ENCODE measurements at places on chromosomes 5 and 9.

DNA sequence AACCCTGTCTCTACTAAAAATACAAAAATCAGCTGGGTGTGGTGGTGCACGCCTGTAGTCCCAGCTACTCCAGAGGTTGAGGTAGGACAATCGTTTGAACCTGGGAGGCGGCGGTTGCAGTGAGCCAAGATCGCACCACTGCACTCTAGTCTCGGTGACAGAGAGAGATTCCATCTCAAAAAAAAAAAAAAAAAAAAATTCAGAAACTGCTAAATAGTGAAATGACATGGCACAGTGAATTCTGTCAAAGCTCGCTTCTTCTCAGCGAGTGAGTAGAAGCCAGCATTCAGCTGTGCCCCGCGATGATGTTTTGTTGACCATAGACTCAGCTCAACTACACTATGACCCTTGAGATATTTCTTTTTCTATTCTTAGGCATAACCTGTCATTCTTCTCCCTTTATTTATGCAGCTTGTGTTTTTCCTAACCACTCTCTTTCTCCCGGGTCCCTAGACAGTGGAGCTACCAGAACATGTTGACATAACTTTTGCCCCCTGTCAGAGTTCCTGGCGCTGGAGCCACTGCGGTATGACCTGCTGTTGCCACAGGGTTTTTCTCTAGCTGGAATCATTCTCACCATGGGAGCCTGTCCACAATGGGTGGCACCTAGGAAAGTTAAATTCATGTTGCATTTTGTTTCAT is 13.5 kb upstream of the IQGAP2 start:
- DNase-seq, result no peak

DNA sequence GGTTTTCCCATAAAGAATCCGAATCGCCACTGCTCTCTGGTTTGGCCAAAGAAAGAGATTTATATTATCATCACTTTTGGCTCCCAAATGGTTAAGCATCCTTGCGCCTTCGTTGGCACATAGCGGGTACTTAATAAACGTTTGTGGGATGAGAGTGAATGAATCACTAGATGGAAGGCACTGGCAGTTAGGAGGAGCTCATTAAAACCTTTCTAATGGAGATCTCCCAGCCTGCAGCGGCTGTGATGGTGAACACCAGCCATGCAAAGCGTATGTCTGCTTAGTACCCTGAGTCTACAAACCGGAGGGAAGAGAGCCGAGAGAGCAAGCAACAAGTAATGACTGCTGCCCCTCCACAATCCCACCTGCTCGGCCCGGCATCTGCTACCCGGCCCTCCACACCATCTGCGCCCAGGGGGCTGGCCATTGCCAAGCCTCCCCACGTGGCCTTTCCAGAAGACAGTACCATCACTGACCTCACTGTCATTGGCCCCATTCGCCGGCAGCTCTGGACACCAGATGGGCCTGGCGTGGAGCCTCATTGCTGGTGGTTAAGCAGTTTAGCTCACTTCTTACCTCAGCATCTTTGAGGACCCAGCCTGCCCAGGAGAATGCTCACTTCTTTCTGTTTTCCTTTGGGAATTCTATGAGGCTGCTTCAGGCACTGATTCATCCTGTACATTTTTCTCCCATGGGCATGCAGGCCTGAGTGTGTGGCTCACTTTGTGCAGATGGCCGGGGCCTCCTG is 39.3 kb upstream of the ANKRD33B start:
- peak; percentile 38 for DNase-seq

DNA sequence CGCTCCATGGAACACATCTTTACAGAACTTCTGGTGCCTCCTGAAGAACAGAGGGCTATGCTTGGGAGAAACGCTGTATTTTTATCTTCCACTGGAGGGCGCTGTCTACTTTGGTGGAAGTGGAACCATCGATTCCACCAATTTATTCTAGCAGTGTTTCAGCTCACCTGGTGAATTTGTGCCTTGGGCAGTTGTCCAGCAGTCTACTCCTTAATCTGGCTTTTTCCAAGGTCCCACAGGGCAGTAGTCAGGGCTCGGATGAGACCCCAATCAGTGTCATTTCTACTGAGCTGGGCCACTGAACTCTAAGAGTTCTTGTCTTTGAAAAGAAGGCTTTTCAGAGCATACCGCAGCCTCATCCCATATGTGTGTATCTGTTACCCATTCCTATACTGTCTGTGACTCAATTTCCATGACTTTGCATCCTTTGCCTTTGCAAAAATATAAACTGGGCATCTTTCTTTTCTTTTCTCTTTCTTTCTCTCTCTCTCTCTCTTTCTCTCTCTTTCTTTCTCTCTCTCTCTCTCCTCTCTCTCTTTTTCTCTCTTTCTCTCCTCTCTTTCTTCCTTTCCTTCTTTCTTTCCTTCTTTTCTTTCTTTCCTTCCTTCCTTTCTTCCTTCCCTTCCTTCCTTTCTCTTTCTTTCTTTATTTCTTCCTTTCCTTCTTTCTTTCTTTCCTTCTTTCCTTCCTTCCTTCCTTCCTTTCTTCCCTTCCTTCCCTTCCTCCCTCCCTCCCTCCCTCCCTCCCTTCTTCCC is 138.4 kb upstream of the ZNF618 start:
- no peak for DNase-seq

- DNase-seq, result no peak
Observed at GRCh38 chr5:1253456-1254105, 28.4 kb downstream of the SLC6A18 start.

- no peak for DNase-seq
Observed at GRCh38 chr5:108696951-108697715, 50.6 kb upstream of the FER start.

- DNase-seq, result no peak
Observed at GRCh38 chr5:8213701-8214240, 344.8 kb downstream of the MTRR start.

GRCh38 chr9:19782005-19782404 is 6.8 kb downstream of the SLC24A2 start:
- no peak for DNase-seq

DNA sequence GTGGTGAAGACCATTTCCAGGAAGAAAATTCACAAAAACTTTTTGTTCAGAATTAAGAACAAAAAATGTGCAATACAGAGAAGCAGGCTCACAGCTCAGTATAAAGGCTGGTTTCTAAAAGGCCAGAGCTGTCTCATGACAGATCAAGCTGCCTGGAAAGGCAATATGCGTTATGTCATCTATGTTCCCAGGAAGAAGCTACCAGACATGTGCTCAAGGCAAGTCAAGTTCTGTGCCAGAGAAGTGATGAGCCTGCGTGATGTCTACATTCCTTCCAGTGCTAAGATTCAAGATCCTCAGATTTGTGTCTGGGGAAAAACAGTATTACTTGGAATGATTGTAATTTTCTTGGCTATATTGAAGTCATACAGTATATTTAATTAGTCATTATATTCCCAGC is 104.3 kb downstream of the PDE4D start:
- DNase-seq, result no peak

GRCh38 chr5:141003791-141004611 is 37.7 kb downstream of the PCDHAC2 start:
- no peak for DNase-seq

DNA sequence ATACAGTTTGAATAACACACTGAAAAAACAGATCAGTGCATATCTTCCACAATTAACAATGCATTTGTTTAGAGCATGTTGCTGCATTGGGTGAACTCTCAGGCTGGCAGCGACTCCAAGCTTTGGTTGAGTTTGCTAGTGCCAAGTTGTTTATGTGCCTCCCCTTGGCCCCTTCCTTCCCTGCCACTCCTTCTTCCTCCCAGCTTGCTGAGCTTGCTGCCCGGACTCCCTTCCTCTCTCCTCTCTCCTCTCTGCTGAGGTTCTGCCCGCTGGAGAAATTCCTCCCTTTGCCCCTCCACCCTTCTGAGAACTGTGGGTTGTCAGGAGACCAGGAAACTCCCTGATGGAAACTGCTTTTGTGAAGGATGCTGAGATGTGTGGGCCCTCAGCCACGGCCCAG is 247.3 kb downstream of the PDZD2 start:
- DNase-seq, result no peak

DNA sequence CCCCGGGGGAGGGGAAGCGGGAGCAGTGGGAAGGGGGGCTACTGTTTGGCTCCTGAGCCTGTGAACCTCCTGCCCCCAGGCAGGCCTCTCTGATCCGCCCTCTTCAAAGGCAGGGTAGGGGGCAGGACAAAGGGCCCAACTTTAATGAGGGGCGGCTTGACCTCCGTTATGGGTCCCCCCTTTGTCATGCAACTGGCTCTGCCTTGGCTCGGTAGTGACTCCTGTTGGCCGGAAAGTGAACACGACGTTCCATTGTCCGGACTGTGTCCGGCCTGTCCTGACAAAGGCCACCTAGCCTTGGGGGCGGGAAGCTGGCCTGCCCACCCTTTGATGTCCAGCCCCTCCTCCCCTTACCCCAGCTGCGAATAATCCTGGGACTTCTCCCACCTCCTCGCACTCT is 1.3 kb downstream of the CDX1 start:
- no peak for DNase-seq

DNA sequence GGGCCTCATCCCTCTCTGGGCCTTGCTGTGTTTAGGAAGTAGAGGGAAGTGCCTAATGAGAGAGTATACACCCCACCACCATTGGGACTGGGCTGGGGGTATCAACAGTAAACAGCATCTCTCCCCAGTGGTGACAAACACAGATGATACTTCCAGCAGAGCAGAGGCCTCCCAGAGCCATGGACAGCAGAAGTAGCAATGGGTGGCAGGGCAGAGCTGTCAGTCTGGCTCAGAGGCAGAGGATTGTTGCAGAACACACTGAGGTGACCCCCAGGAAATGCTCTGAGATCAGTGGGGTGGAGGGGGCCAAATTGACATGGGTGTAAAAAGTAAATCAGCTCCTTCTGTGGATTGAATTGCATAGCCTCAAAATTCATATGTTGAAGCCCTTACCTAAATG is 12.1 kb upstream of the P4HA2 start:
- no peak for DNase-seq

DNA sequence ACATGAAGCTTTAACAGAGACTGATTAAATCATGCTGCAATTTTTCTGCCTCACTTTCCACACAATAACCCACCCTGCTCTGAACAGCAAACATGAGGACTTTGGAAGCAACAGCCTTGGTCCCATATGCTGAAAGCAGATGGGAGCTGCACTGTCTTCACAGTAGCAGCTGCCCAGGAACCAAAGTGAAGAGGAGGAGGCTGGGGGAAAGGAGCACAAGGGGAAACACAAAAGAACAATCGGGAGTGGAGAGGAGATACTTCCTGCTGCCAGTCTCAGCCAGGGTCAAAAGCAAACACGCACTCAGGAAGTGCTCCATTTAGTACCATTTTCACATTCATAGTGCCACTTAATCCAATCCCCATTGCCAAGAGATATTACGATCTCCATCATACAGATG is 183.3 kb upstream of the PUM3 start:
- DNase-seq, result no peak

- no peak for DNase-seq
Observed at GRCh38 chr5:75412111-75412990, 75.3 kb downstream of the HMGCR start.

DNA sequence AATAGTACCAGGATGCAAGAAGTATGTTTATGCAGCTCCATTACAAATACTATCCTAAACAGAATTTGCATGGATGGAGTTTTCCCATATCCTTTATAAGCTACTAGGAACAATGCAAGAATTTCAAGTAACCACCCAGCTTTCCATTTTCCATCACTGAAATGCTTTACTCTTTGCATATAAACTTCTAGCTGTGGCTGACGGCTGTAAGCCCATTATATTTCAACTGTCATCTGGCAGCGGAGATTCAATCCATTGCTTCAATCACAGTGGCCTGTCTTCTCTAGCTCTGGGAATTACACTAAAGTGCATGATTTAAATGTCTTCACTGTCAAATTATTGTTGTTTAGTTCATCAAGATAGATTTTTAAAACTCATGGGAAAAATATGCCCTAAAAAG is 64.2 kb upstream of the PAM start:
- no peak for DNase-seq

GRCh38 chr5:91245871-91246270 is 137.2 kb downstream of the ARRDC3 start:
- no peak for DNase-seq

DNA sequence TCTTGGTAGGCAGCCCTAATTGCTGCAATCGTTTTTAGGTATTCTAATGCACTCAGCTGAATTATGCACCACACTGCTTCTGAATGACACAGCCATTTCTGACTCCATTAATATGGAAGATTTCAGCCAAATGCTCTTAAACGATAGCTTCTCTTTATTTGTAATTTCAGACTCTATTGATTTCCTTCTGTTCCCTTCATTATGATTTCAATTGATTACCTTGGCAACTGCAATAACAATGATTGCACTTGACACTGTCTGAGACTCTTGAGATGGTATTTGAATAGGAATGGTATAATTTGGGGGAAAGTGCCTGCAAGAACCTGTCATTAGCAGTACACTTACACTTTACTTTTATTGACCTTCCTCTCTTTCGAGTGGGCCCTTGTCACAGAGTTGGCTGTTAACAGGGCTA is 296.1 kb upstream of the DMAC1 start:
- DNase-seq, result no peak

- no peak for DNase-seq
Observed at GRCh38 chr9:27347889-27348288, 50.9 kb upstream of the EQTN start.

- no peak for DNase-seq
Observed at GRCh38 chr9:137666955-137667670, 48.3 kb downstream of the EHMT1 start.

GRCh38 chr5:166716856-166717492 is 1574.5 kb upstream of the WWC1 start:
- DNase-seq, result no peak

DNA sequence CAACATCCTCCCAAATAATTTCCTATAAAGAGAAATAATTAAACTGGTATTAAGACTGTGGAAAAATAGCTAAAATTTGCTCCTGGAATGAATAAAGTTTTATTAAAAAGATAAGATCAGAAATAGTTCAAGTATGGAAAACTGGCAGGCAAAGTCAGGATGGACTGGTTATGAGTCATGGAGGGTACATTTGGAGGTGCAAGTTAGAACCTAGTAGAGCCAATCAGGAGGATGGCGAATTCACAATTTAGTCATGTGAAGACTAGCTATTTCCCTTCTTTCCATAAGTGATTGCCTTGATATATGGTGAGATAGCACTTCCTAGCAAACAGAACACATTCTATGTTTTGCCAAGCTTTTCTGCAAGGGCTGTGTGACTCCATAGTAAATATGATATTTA is 1303.5 kb downstream of the EFNA5 start:
- no peak for DNase-seq

DNA sequence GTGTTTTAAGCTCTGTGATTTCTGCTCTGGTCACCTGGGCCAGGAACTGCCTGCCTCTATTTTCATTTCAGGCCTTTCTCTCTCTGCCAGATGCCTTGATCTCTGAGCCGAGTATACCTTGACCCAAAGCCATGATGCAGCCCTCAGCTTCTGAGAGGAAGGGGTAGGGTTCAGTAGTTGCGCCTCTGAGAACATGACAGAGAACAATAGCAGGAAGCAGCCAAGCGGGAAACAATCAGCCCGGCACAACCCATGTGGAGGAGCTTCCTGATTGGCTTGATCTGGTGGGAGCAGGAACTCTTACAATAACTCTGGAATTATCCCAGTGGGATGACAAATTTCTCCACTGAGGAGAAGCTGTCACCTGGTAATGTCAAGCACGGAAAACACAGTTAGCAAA is 127.4 kb downstream of the PALM2AKAP2 start:
- DNase-seq, result no peak
